Activated naive CD8-positive, alpha-beta T cell treated with anti-CD3 and anti-CD28 coated beads for 36 hours (primary cell): ENCODE measurements at places on chromosomes 2 and 18. TPM values are rescaled to one million over a fixed set of nuclear protein-coding genes. Genes with fewer than 3 reads are reported as not detected.

- DNase-seq: no peak
Measured at GRCh38 chr2:10392951-10393639, 55.0 kb downstream of the ODC1 start.

- DNase-seq: no peak
Measured at GRCh38 chr2:207511851-207512250, 17.9 kb upstream of the CREB1 start.

DNA sequence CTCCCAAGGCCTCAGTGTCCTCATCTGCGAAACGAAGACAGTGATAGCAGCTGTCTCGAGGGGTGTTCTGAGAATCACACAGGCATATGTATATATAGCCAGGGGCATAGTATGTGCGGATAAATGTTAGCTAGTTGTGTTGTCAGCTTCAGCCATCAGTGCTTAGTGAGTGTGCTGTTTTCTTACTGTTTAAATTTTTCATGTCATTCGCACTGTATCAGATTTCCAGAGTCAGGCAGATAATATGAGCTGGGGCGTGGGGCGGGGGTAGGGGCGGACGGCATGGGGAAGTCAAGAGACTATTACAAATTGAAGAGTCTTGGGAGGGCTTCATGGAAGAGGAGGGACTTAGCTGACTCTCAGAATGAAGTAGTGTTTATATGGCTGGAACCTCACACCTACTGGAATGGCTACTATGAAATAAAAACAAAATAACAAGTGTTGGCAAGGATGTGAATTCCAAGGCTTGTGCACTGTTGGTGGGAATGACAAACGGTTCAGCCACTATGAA, 7.0 kb downstream of the TRAPPC12 start:
- DNase-seq: no peak

DNA sequence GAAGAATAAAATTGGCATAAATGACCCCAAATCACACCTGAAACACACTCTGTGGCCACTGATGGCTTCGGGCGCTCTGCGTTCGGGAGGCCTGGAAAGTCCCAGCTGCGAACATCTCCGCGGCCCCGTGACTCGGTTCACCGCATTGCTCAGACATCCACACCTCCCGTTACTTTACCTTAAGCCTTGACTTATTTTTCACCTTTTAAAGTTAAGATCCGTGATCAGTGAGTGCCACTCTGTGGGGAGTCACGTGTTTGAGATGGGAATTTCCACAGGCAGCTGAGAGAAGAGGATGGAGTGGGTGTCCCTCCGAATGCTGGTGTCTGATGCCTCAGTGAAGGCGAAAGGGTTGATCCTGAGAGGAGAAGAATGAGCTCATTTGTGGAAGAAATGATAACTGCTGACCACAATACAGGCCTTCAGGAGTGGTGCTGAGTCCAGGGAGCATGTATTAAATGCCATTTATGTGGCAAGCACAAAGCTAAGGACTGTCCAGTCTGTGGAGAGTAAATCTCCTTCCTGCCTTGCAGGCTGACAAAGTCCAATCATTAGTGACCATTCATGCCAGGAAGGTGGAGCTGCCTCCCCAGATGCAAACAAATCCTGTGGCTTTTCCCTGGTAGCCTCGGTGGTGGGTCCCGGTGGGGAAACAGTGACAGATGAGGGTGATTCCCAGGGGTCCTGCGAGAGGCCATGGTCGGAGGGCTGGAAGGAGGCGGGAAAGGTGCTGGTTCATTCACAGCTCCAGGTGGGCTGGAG, 168.8 kb downstream of the RTP5 start:
- DNase-seq: no peak

DNA sequence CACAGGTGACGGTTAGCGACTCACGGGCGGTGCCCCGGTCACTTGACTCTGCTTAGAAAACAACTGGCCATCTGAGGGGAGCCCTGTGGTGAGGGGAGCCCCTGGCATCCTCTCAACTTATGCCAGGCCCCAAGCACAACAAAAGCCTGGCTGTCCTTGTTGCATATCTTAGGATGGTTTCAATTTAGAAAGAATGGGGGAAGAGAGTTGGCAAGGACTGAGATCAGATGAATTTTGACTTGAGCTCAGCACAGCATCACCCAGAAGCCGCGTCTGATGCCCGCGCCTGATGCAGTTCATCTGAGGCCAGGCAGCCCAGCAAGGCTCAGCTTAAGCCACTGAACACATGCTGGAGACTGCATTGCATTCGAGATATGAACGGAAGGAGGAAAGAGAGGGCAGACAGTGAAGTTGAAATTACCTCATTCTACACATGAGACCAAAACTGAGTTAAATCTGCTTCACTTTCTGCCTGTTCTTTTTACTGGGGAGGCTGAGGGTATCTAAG, 36.8 kb downstream of the MYT1L start:
- DNase-seq: no peak

The THADA gene
- total RNA-seq: 34.5 TPM

DNA sequence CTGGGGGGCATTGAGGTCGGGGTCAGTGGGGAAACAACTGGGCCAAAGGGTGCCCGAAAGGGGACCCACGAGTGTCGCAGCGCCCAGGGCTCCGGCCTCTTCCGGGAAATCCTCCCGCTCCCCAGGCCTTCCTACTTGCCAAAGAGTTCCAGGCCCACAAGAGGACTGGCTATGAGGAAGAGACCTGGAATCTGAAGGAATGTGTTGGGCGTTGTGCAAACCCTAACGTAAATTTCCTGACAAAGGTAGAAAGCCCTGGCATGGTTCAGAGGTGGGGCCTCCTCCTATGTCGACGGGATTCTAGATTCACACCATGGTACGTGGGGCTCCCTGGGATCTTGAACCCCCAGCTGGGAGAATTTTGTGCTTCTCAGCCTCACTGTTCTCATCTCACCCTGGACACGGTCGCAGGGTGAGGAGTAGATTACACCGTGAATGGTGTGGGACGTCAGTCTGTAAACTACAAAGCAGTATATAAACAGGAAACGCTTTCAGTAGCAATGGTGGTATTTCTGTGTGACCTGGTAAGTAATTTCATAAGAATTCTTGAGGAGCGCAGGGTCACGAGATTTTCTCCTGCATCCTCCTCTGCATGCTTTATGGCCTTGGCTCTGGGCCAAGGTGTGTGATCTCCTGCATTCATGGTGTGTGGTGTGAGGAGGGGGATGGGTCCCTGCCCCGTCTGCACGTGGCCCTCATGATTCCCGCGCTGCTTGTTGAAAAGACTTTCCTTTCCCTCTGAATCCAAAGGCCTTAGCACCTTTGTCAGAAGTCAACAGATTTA, 868 bp downstream of the HSBP1L1 start:
- peak; percentile 31 for DNase-seq

The MCM6 gene
- 232 TPM for total RNA-seq

The KLHL14 gene
- total RNA-seq: 0.19 TPM

The ANKMY1 gene
- 13.3 TPM for total RNA-seq

GRCh38 chr2:9288681-9289338, 82.2 kb downstream of the ASAP2 start:
- no peak for DNase-seq

GRCh38 chr2:45237850-45238542, 228.7 kb upstream of the SIX2 start:
- DNase-seq: no peak

GRCh38 chr18:49499046-49499637, 12.1 kb upstream of the C18orf32 start:
- no peak for DNase-seq

- DNase-seq: no peak
Measured at GRCh38 chr2:203740871-203741281, 34.4 kb downstream of the CD28 start.

GRCh38 chr2:76813084-76813483, 709.1 kb downstream of the LRRTM4 start:
- DNase-seq: no peak

- no peak for DNase-seq
Measured at GRCh38 chr2:164560181-164560792, 61.0 kb downstream of the GRB14 start.

- no peak for DNase-seq
Measured at GRCh38 chr18:69557282-69557681, 156.6 kb downstream of the DOK6 start.

The UNC80 gene
- total RNA-seq: not detected

DNA sequence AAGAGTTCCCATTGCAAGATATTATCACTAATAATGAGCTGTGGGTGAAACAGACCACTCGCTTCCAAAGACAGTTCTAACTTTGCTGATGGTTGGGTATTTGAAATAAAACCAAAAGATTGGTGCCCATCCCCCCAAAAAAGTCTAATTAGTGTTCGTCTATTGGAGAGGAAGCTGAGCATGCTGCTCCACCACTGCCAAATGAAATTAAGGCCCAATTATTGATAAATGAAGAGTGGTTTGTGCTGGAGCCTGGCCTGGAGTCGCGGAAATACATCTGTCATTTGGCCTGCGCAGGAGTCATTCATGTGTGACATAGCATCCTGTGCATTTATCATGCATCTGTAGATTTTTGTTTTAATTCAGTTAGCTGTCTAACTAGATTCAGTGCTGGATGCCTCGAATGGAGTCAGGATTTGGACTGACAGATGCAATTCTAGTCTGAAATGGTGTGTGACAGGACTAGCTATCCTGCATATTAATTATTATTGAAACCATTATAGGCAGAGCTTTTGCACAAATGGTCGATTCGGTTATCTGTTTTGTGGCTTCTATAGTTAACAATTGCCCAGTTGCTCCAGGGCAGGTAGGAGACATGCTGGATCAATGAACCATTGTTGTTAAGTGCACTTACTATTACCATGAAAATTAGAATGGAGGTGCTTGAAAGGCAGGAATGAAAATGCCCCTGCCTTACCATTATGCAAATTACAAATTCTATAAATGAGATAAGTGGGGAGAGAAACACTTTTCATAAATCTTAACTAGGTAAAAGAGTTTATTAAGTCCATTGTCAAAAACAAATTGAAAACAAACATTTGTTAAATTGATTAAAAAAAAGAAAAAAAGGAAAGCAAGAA, 450.4 kb upstream of the TCF4 start:
- no peak for DNase-seq

GRCh38 chr2:47269316-47270232, 114.5 kb upstream of the STPG4 start:
- DNase-seq: no peak
